ENCODE measurements at places on chromosomes 6 and 20. TPM values are rescaled to one million over a fixed set of nuclear protein-coding genes. Genes with fewer than 3 reads are reported as not detected.

- no peaks in the 10 kb centered on the region for H3K36me3 ChIP-seq
- H3K4me1 ChIP-seq, result no peaks in the 10 kb centered on the region
- H3K27ac ChIP-seq, result no peak overlapping the region
- H3K27me3 ChIP-seq, result no peaks in the 10 kb centered on the region
- H3K4me3 ChIP-seq, result no peak overlapping the region
These were observed 119.9 kb upstream of the ARID1B start for GRCh38 chr6:156657296-156657695.

GRCh38 chr6:143061597-143062385, 1.1 kb downstream of the AIG1 start:
- H3K27me3 ChIP-seq, result no peaks in the 10 kb centered on the region
- H3K4me3 ChIP-seq, result peak overlapping the region; percentile 93
- peaks cover 24% of the 10 kb centered on the region for H3K4me1 ChIP-seq
- peaks cover 4% of the 10 kb centered on the region for H3K36me3 ChIP-seq
- no peak overlapping the region for H3K27ac ChIP-seq

GRCh38 chr20:20795119-20795518, 82.7 kb upstream of the RALGAPA2 start:
- no peaks in the 10 kb centered on the region for H3K36me3 ChIP-seq
- peaks cover 4% of the 10 kb centered on the region for H3K27me3 ChIP-seq
- H3K4me3 ChIP-seq, result no peak overlapping the region
- no peaks in the 10 kb centered on the region for H3K4me1 ChIP-seq
- no peak overlapping the region for H3K27ac ChIP-seq

- peaks cover under 1% of the 10 kb centered on the region for H3K4me1 ChIP-seq
- no peaks in the 10 kb centered on the region for H3K36me3 ChIP-seq
- no peaks in the 10 kb centered on the region for H3K27me3 ChIP-seq
- H3K4me3 ChIP-seq, result no peak overlapping the region
- H3K27ac ChIP-seq, result no peak overlapping the region
These were observed 541.5 kb downstream of the CD83 start for GRCh38 chr6:14658886-14659561.

The C20orf202 gene
- not detected for total RNA-seq

The ZKSCAN8 gene
- total RNA-seq, result 12.4 TPM

GRCh38 chr20:4076671-4077070, 61.3 kb upstream of the RNF24 start:
- H3K36me3 ChIP-seq, result no peaks in the 10 kb centered on the region
- no peaks in the 10 kb centered on the region for H3K27me3 ChIP-seq
- DNase-seq, result no peak
- no peak overlapping the region for H3K27ac ChIP-seq
- H3K4me3 ChIP-seq, result no peak overlapping the region

DNA sequence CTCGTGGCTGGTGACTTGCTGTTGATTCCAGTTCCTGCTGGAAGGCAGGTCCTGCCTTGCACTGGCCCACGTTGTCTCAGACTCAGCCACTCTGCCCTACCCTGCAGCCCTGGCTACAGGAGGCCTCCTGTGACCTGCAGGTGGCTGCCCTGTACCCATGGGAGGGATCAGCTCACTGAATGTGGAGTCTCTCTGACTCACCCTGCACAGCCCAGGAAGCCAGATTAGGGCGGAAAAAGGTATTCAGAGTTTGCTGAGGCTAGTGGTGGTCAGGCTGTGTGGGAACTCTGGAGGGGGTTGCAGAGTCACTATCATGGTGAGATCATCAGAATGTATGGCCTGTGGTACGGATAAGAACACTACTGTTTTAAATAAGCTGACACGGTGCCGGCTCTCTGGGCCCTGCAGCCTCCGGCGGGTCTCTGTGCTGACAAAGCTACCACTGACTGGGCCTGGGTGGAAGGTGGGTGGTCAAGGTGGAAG, 24.7 kb upstream of the PYGB start:
- peaks cover 62% of the 10 kb centered on the region for H3K36me3 ChIP-seq
- no peak overlapping the region for H3K4me3 ChIP-seq
- peak overlapping the region; percentile 74 for H3K27ac ChIP-seq
- no peaks in the 10 kb centered on the region for H3K27me3 ChIP-seq
- peaks cover 92% of the 10 kb centered on the region for H3K4me1 ChIP-seq
- DNase-seq, result peak; percentile 94

GRCh38 chr6:138971601-138972000, 16.5 kb downstream of the REPS1 start:
- H3K27me3 ChIP-seq, result no peaks in the 10 kb centered on the region
- no peaks in the 10 kb centered on the region for H3K36me3 ChIP-seq
- peak; percentile 48 for DNase-seq

GRCh38 chr6:112634376-112634775, 287.2 kb downstream of the RFPL4B start:
- H3K4me3 ChIP-seq, result no peak overlapping the region
- peaks cover 32% of the 10 kb centered on the region for H3K4me1 ChIP-seq
- H3K36me3 ChIP-seq, result no peaks in the 10 kb centered on the region
- no peak for DNase-seq
- no peak overlapping the region for H3K27ac ChIP-seq

- no peak for DNase-seq
- no peak overlapping the region for H3K4me3 ChIP-seq
- H3K27me3 ChIP-seq, result no peaks in the 10 kb centered on the region
- no peak overlapping the region for H3K27ac ChIP-seq
- H3K4me1 ChIP-seq, result peaks cover 5% of the 10 kb centered on the region
- no peaks in the 10 kb centered on the region for H3K36me3 ChIP-seq
These were observed 21.4 kb upstream of the PRDM1 start for GRCh38 chr6:106064756-106065155.

The FGD2 gene
- total RNA-seq, result not detected

The CTCFL gene
- total RNA-seq, result not detected
